Fibroblast of skin of scalp (primary cell): ENCODE measurements at places on chromosomes 11 and 22.

GRCh38 chr11:77654770-77655434 is 17.3 kb upstream of the CLNS1A start:
- peak; percentile 44 for DNase-seq

DNA sequence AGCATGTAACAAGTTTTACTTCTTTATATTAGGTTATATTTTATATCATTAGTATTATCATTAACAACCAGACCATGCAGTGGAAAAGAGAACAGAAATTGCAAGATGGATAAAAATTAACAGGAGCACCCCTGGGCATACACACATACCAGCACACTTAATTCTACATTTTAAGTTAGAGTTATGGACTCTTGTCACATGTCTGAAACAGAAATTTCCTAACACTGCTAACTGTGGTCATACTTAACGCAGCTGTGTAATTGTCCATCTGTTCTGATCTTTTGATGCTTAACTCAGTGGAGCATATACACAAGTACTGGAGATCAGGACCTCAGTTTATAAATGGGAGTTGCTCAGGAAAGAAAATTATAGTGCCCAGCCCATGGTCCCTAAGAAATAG is 358 bp downstream of the OR52H1 start:
- DNase-seq: no peak

- peak; percentile 45 for DNase-seq
These were observed 4.4 kb downstream of the ALX4 start for GRCh38 chr11:44305470-44306051.

DNA sequence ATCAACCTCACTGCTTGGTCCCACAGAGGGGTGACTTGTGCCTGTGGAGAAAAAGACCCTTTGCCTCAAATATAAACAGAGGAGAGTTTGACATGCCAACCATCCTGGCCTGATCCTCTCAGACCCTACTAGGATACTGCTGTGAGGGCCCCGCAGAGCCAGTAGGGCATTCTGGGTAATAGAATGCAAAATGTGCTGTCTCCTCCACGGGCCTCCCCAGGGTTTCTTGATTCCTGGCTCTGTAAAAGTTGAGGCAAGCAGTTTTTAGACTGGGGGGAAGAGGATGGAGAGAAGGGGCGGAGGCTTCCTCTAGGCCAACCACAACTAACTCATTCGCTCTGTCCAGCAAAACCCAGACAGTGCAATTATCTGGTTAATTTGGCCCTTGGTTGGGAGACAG is 81.7 kb downstream of the SYN3 start:
- no peak for DNase-seq

DNA sequence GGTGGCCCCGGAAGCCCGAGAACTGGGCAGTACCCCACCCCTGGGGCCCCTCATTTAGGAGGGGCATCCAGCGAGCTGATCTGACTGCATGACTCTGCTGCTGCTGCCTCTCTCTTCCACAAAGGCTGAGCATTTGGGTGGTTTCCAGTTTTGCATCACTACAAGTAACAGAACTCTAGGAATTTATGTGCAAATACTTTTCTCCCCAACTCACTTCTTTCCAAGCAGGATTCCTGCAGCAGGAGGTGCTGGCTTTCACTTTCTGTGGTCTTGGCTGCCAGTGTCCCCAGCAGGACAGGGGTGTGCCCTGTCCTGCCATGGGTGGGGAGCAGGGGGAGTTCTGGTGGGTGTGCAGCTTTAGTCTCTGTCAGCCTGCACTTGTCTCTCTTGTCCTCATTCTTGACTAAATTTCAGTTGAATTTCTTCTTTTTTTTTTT is 21.2 kb downstream of the UPB1 start:
- DNase-seq: peak; percentile 93

DNA sequence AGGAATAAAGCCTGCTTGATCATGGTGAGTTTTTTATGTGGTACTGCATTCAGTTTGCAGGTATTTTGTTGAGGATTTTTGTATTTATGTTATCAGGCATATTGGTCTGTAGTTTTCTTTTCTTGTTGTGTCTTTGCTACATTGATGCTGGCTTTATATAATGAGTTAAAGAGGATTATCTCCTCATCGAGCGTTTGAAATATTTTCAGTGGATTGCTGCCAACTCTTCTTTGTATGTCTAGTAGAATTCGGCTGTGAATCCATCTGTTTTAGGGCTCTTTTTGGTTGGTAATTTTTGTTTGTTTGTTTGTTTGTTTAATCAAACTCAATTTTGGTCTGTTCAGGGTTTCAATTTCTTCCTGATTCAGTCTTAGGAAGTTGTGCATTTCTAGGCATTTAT is 758.4 kb downstream of the KCNA4 start:
- no peak for DNase-seq

- DNase-seq: no peak
These were observed 39.6 kb downstream of the UBASH3B start for GRCh38 chr11:122695076-122695615.

DNA sequence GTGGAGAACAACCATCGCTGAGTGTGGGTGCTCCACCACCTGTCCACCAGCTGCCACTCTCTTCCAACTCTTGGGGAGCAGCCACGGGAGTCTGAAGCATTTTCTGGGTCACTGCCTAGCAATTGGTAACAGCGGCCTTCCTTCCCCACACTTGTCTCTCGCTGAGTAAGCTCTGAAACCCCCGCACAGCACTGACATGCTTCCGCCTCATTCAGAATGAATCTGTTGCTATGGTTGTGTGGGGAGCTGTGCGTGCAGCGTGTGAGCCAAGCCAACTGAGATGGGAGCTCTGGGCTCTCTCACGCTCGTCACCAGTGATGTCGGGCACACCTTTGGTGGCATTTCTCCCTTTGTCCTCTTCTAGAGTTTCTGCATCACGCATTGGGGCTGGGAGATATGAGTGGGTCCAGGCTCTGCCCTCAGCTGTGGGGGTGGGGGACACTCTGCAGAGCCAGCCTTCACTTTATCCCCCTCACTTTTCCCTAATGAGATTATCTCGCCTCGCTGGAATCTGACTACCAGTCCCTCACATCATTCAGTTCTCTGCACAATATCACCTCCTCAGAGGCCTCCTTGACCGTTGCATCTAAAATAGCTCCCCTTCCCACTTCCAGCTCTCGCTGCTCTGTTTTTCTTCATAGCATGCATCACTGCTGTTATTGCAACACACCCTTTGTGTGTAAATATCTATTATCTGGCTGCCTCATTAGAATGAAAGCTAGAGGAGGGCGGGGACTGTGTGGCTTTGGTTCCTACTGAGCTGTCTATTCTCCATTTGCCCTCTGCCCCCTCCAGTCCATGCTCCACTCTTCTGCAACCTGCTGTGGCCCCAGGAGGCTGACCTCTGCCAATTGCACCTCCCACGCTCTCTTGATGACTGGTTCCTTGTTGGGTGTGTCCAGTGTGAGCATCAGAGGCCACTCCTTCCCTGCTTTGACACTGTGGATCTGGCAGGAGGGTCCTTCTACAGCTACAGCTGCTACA is 569.9 kb upstream of the CADM1 start:
- peak; percentile 14 for DNase-seq

DNA sequence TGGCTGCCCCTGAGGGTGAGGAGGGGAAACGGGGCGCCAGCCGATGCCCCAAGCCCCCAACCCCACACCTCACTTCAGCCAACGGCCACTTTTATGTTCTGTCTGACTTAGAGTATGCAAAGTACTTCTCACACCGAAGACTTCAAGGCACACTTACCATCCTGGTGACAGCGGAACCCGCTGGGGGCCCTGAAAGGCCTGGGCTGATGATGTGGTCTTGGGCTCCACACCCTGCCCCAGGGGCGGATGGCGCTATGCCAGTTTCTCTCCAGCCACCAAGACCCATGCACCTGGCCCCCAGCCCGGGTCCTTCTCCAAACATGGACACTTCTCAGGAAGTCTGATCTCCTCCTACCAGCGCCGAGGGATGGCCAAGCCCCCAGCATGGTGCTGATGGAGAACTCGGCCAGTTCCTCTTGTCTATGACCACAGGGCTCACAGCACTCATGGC is 175.4 kb downstream of the CTTN start:
- no peak for DNase-seq

DNA sequence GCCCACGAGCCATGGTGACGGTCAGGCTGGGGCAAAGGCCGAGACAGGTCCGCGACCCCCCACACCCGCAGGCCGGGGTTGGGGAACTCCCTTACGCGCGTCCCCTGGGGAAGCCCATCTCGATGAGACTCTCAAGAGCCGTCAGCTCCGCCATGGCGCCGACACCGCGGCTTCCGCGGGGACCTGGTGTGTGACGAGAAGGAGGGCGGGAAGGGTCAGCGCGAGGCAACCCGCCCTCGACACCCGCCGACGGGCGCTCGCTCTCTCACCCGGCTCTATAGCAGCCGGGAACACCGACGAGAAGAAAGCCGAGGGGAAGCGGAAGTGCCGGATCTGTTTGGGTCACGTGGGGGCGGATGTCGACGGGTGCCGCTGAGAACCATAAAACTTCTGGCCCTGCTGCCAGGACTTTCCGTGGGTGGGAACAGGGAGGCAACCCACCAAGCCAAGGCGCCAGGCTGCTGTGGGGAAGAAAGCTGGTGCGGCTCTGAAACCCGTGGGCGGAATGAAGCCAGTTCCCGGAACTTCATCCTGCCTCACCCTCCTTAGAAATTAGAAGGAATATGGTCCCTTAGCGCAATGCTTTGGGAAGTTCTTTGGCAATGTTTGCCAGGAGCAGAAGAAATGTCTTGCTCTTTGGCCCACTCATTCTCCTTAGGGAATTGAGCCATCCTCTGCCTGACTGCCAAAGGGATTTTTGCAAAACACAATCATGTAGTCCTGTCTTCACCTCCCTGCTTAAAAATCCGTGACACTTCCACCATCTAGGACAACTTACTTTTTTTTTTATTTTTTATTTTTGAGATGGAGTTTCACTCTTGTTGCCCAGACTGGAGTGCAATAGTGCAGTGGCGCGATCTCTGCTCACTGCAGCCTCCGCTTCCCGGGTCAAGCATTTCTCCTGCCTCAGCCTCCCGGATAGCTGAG is at the start of gene UBXN1:
Gene UBXN1 (minus strand): TSS at position 304 of the 927 bp plus-strand sequence. CDS start 150 bp downstream, at position 154.
- peak; percentile 91 for DNase-seq

GRCh38 chr11:94455861-94456260 is 37.8 kb downstream of the MRE11 start:
- DNase-seq: no peak

- DNase-seq: no peak
These were observed 94.1 kb downstream of the DBX1 start for GRCh38 chr11:20066013-20066782.

GRCh38 chr22:36867695-36868094 is 6.9 kb downstream of the NCF4 start:
- no peak for DNase-seq
